MCF 10A (cell line): ENCODE measurements at places on chromosomes 12 and 14. TPM values are rescaled to one million over a fixed set of nuclear protein-coding genes. Genes with fewer than 3 reads are reported as not detected.

Gene TAOK3
- total RNA-seq: 24.8 and 28.6 TPM in 2 replicates

Gene SMARCD1
- 57.4 and 58.7 TPM in 2 replicates for total RNA-seq

Gene SAMD15
- 0.81 and 0.86 TPM in 2 replicates for total RNA-seq

Gene CCDC175
- not detected in 2 replicates for total RNA-seq

Gene PCNX4
- total RNA-seq: 62.8 and 63.3 TPM in 2 replicates
